ENCODE measurements at places on chromosomes 6 and 20.

DNA sequence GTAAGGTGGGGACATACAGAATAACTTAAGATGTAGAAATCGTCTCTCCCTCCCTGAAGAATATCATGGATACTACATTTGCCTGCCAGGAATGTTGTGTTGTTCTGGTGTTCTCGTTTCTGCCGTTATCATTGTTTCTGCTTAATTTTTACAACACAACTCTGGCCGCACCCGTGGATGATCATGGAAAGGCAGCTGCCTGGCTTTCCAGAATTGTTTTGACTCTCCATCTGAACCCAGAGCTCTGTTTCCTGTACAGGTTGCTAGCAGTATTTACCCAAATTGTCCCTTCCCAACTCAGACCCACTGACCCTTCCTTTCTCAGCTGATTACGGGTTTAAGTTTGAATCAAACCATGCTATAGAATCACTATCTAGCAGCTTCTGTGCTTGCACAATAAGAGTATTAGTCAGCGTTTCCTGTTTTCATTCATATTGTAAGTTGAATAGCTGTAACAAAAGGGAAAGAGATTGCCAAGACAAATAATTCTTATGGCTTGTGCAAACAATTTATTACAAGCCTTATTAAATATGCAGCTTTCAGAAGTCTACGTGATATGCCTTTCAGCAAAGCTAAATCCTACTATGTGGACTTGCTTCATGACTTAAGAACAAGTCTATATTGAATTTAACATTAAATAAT, 139.0 kb downstream of the MTHFD1L start:
- no peak for DNase-seq

DNA sequence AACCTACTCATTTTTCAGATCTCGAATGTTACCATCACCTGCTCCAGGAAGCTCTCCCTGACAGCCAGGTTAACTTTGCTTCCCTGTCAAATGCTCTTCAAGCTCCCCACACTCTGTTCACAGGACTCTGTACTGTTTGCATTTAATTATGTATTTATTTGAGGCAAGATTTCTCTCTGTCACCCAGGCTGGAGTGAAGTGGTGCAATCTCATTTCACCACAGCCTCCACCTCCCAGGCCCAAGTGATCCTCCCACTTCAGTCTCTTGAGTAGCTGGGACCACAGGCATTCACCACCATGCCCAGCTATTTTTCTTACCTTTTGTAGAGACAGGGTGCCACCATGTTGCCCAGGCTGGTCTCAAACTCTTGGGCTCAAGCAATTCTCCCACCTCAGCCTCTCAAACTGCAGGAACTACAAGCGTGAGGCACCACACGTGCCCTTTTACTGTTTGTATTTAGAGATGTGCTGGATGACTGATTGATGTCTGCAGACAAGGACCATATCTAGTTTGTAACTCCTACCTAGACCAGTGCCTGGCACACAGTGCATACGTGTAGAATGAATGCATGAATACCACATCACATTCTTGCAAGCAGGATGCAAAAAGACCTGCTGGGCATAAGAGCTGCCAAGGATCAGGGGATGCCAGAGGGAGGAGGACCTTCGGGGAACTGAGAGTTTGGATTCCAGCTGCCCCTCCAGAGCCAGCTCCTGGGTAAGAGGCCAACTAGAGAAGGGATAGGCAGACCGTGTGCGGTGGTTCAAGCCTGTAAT, 15.6 kb upstream of the CBFA2T2 start:
- no peak for DNase-seq

DNA sequence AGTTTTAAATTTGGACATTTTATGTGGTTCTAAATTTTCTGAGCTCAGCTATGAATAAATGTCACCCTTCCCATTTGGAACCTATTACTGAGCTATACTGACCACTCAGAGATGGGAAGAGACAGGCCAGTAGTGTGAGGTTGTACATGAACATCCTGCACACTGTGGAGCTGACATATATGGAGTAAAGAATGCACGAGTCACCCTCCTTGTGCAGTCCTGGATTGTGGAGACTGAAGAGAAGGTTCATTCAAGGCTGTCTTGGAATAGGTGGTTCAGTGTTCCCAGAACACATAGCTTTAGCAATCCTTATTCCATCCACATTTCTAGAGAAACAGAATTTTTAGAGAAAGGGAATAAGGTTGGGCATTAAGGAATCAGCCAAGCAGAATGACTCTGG, 50.3 kb upstream of the OGFRL1 start:
- peak; percentile 28 for DNase-seq

DNA sequence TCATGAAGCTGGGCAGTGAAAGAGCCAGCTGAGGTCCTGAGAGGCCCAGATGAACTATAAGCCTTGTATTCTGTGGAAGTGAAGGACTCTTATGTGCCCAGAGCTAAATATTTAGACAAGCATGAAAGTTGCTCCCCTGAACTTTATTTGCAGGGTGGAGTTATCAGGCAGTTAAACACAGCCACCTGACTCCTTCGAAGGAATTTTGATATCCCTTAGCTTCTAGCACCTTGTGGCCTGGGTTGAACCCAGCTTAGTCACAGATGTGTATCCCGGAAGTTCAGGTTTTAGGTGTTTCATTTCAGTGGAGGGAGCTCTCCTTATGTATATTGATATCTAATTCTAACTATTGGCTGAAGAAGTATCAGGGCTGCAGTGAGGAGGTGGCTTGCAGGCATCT, 20.4 kb downstream of the NR2E1 start:
- no peak for DNase-seq

GRCh38 chr6:18360188-18360587, 27.0 kb upstream of the RNF144B start:
- no peak for DNase-seq

DNA sequence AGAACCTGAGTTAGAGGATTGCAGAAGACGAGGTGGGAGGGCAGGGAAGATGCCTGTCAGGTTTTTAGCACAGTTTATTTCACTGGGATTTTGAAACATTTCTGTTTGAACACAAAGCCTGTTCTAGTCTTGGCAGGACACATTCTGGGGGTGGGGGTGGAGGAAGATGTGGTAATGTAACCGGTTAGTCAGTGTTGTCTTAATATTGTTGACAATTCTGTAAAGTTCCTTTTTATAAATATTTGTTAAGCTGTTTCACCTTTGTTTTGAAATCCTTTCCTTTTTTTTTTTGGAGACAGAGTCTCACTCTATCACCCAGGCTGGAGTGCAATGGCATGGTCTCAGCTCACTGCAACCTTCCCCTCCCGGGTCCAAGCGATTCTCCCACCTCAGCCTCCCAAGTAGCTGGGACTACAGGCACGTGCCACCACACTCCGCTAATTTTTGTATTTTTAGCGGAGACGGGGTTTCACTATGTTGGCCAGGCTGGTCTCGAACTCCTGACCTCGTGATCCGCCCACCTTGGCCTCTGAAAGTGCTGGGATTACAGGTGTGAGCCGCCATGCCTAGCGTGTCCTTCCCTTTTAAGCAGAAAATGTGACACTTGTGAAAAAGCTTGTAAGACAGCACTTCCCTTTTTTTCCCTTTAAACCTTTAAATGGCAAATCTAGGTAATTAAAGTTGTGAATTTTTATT, 20.2 kb downstream of the SLC9A8 start:
- no peak for DNase-seq

DNA sequence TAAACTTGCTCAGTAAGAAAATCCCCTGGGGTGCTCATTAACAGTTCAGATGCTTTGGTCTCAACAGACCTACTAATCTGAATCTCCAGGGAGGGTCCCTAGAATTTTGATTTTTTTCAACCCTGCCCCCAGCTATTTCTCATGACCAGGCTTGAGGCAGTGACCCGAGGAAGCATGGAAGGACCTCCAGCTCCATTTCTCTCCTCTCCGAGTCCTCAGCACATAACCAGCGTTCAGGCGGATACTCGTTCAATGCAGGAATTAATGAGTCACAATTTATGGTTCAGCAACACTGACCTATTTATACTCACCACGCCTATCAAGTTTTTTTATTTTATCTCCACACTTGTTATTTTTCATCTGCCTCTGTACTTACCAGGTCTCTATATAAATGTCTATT, 369.2 kb upstream of the CDH4 start:
- DNase-seq, result no peak

- DNase-seq, result no peak
Observed at GRCh38 chr20:41123631-41124030, 13.7 kb upstream of the PLCG1 start.

- DNase-seq, result no peak
Observed at GRCh38 chr6:156057869-156058268, 602.2 kb upstream of the NOX3 start.

GRCh38 chr6:101226677-101227135, 166.8 kb upstream of the GRIK2 start:
- no peak for DNase-seq

GRCh38 chr20:36770680-36771079, 2.9 kb downstream of the DSN1 start:
- no peak for DNase-seq

DNA sequence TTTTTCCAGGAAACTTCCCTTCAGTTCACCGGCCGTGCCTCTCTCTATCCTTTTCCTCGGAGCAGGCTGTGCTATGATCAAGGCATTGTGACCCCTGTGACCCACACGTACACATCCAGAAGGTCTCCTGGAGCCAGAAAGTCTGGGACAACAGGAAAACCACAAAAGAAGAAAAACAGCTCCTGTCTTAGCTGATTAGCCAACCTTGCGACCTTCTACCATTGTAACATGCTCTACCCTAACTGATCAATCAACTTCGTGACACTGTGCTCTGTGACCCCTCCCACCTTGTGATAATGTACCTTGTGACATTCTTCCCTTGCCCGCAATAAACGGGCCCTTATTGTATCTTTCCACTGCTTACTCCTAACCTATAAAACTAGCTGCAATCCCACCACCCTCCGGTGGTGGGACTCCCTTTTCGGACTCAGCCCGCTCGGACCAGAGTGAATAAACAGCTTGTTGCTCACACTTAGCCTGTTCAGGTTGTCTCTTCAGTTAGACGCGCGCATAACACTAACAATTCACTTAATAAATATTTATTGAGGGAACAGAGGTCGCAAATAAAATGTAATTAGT, 24.2 kb downstream of the ZNF311 start:
- peak; percentile 59 for DNase-seq

DNA sequence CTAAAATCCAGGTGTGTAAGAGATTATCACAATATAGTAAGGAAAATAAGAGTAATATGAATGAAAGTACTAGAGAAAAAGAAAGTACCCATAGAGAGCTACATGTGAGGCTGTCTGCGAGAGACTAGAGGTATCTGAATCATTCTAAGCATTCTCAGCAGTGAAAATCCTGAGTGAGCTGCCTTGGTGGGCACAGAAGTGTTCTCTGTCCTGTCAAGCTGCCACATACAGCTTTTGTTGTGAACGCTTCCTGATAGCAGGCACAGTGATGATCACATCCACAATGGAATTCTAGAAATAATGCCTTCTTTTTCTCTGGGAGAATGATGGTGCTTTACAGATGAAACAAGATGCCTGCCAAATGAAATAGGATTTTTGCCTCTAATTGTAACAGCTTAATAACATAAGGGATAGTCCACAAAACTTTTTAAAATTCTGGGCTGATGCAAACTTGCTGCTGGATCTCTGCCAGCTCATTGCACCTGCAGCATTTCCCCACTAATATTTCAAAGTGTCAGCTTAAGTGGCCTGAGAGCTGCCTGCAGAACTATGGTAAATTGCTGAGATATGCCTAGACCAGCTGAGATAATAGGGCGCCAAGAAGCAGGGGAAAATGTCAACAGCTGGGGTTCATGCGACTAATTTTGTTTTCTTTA, 620.5 kb downstream of the DOK5 start:
- DNase-seq, result no peak

- no peak for DNase-seq
Observed at GRCh38 chr6:47203938-47204611, 105.6 kb downstream of the TNFRSF21 start.

DNA sequence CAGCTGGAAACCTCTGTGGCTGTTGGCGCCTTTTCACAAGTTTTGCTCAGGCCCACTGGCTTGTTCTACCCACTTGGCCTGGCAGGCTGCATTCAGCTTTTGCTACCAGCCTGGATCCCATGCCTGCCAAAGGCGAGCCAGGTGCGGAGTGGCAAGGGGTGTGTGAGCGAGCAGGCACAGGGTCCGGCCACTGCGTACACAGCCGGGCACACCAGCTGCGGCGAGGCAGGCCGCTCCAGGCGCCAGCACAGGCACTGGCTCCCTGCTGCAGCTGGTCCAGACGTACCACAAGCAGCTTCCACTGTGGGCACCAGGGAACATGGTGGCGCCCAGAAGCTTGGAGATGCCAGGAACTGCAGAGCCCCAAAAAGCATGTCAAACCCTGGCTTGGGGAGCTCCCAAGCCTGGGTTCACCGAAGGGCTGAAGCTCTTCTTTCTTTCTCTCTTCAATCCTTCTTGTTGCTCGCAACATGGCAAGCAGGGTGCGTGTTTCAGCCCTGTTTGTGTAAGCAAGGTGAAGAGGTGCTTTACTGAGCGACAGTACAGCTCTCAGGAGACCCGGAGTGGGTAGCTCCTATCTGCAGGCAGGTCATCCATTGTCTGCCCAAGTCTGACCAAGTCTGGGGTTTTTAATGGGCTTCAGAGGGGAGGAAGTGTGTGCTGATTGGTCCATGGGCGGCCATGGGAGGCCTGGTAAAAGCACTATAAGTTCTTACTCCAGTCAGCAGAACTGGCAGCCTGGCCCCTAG, 32.6 kb upstream of the GRM4 start:
- no peak for DNase-seq

DNA sequence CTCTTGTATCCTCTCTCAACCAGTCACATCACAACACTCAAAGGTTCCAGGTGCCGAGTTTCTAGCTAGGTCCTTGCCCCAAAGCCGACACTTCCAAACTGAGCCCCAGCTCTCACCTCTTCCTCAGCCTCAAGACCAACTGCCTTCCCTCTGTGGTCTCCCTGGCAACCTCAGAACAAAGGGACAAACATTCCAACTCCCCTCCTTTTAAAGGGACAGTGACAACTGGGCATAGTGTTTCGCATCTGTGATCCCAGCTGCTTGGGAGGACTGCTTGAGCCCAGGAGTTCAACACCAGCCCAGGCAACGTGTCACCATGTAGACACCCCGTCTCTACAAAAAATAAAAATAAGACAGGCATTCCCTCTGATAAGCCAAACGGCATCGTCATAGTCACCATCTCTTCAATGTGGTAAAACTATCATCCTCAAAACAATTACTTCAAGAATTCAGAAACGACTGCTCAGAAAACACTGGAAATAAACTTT, 11.3 kb downstream of the DIDO1 start:
- peak; percentile 62 for DNase-seq

- DNase-seq, result no peak
Observed at GRCh38 chr6:1328129-1328800, 16.4 kb downstream of the FOXQ1 start.

DNA sequence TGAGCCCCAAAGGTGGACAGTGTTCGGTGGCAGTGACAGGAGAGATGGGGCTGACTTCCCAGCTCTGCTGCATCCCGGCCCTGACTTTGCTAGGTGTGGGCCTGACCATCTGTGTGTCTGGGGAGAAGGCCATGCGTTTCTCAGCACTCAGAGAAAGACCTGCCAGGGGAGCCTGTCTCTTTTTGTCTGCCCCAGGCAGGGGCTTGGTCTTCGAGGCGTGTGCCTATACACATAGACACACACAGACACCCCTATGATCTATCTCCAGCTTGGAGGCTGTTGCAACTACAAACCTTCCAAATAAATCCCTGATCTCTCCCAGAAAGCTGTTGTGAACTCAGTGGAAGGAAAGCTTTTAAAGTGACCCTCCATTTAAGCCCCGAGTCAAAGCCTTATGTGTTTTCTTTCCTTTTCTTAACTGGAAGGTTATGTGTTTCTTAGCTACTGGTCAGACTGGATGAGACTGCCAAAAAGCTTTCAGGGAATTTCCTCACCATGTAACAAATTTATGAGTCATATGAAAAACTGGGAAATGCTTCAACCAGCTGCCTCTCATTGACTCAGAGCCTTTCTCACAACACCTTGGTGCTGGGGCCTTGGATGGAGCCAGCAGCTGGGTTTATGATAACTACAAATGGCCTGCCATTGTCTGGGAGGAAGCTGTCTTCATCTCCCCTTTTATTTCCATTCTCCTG, 102.6 kb downstream of the CDC5L start:
- peak; percentile 5 for DNase-seq
